ENCODE measurements at places on chromosomes 2 and 18.

- DNase-seq: no peak
These were observed 104.3 kb downstream of the TTC27 start for GRCh38 chr2:32732120-32732519.

- peak; percentile 58 for DNase-seq
These were observed 76.7 kb downstream of the MRPS9 start for GRCh38 chr2:105114551-105114950.

- DNase-seq: no peak
These were observed 9.0 kb upstream of the CAPN10 start for GRCh38 chr2:240577281-240578109.

DNA sequence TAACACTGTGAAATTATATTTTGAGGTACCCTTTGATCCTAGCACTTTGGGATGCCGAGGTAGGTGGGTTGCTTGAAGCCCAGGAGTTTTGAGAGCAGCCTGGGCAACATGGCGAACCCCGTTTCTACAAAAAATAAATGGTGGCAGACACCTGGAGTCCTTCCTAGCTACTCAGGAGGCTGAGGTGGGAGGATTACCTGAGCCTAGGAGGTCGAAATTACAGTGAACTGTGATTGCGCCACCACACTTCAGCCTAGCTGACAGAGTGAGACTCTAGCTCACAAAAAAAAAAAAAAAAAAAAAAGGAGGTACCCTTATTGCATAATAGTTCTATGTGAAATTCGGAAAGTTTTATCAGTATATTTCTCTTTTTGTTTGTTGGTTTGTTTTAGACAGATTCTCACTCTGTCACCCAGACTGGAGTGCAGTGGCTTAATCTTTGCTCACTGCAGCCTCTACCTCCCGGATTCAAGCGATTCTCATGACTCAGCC lies 59.2 kb upstream of the SCYGR2 start:
- DNase-seq: no peak

DNA sequence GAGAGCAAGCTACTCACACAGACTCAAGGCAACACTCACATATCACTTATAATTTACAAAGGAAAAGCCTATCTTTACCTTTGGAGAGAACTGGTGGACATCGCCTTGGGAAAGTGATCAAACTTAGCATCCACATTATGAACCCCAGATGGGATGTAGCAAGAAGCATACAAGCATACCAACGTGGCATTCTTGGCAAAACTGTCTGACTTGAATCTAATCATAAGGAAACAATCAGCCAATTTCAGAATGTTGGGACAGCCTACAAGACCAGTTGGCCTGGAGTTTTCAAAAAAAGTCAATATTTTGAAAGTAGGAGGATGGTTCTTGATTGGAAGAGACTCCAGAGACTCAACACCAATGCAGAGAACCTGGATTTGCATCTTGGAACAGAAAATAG lies 79.1 kb upstream of the PMAIP1 start:
- peak; percentile 7 for DNase-seq

DNA sequence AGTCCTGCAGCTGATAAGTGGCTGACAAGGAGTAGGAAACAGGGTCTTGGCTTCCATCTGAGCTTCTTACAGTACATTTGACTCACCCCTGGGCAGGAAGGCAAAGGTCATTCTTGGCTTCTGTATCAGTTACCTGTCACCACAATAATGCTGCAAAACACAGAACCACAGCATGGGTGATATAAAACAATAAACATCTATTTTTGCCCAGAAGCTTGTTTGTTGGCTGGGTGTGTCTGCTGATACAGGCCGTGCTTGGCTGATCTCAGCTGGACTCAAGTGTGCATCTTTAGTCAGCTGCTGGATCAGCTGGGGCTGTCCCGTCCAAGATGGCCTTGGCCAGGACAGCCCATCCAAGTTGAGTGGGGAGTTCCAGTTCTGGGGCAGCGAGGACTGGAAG lies 34.7 kb downstream of the ONECUT2 start:
- no peak for DNase-seq

GRCh38 chr18:27042177-27042576 lies 142.9 kb downstream of the CHST9 start:
- no peak for DNase-seq

GRCh38 chr18:78994531-78994930 lies 14.9 kb downstream of the SALL3 start:
- no peak for DNase-seq

GRCh38 chr2:75667884-75668283 lies 21.3 kb downstream of the MRPL19 start:
- DNase-seq: no peak

- no peak for DNase-seq
These were observed 64.8 kb upstream of the RND3 start for GRCh38 chr2:150552041-150552820.

GRCh38 chr2:176126929-176127773 lies 2.4 kb upstream of the HOXD8 start:
- peak; percentile 85 for DNase-seq

DNA sequence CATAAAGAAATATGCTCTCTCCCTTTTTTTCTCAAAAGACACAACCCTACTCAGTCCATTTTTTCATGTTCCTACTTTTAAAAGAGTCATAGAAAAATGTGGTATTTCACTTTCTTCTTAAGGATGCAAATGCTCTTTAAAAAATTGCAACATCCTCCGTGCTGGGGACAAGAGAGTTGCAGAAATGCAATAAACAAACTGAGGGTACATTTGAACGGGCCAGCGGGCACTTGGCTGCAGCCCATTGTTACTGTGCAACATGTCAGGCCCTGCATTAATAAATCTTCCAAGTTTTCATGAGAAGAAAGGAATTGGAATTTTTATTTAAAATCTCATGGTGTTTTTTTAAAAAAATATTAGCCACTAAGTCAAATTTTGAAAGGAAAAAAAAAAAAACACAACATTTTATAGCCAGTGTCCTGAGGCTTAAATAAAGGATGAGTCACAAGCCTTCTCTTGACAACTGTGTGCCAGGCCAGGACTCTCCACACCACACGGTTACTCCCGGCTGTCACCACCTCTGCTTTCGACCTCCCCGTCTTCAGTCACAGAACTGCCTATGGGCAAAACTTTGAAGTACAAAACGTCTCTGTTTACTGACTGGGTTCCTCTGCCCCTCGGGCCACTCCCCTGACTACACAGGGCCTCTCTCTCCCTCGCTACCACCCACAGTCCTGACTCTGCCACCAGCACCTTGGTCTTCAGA lies 57.5 kb upstream of the MFF start:
- DNase-seq: no peak

- DNase-seq: no peak
These were observed 14.7 kb upstream of the ARPC2 start for GRCh38 chr2:218202266-218202665.

- DNase-seq: no peak
These were observed 89.2 kb downstream of the NFATC1 start for GRCh38 chr18:79484661-79485621.

DNA sequence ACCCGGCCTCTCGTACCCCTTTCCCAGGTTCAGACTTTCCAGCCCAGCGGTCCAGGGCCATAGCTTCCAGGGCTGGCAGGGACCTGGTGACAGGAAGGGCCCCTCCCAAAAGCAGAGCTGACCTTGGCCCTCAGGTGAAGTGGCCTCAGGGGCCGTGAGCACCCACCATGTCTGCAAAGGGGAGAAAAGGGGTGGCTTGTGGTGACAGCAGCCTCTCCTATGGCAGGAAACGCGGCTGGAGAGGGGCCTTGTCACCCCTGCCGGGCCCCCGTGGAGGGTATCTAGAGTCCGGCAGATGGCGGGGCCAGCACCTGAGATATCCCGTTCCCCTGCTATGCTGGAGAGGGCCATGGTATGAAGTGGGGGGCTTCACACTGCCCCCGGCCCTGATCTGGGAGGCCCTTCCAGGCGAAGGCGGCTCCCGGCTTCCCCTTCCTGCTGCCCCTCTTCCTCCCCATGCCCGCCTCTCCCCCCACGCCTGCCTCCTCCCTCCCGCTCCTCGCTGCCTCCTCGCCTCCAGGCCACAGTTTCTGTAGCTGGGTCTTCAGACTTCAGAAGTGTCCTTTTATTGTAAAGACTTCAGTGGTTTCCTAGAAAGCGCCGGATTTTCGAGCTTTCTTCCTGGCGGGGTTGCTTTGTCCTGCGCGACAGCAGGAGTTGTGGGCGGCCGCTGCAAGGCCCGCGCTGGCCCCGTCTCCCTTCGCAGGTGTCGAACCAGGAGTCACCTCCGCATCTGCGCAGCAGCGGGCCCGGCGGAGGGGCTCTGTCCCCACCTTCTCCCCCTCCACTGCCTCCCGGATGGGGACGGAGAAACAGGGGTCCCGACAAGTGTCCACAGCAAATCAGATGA lies 240.5 kb upstream of the MYT1L start:
- no peak for DNase-seq

DNA sequence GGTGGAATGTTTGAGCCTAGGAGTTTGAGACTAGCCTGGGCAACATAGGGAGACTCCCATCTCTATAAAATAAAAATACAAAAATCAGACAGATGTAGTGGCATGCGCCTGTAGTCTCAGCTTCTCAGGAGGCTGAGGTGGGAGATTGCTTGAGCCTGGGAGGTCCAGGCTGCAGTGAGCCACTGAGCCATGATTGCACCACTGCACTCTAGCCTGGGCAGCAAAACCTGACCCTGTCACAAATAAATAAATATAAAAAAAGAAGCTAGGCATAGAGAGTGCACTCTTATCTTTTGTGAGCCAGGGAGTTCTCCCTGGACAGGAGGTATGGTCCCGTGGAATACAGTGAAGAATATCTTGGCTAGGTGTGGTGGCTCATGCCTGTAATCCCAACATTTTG lies 11.0 kb upstream of the KYNU start:
- DNase-seq: no peak

DNA sequence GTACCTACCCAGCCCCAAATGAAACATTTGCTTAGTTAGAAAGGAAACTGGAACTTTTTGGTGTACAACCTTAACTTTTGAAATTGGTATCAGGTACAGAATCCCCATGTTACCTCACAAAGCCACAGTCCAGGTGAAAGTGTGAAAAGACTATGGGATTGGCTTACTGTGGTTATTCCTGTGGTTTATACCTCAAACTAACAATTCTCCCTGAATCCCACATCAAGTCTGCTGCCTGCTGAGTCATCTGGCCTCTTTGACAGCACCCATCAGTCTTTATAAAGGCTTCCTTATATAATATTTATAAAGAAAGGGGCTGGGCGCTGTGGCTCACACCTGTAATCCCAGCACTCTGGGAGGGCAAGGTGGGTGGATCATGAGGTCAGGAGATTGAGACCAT lies 164.6 kb downstream of the TMEM247 start:
- no peak for DNase-seq

DNA sequence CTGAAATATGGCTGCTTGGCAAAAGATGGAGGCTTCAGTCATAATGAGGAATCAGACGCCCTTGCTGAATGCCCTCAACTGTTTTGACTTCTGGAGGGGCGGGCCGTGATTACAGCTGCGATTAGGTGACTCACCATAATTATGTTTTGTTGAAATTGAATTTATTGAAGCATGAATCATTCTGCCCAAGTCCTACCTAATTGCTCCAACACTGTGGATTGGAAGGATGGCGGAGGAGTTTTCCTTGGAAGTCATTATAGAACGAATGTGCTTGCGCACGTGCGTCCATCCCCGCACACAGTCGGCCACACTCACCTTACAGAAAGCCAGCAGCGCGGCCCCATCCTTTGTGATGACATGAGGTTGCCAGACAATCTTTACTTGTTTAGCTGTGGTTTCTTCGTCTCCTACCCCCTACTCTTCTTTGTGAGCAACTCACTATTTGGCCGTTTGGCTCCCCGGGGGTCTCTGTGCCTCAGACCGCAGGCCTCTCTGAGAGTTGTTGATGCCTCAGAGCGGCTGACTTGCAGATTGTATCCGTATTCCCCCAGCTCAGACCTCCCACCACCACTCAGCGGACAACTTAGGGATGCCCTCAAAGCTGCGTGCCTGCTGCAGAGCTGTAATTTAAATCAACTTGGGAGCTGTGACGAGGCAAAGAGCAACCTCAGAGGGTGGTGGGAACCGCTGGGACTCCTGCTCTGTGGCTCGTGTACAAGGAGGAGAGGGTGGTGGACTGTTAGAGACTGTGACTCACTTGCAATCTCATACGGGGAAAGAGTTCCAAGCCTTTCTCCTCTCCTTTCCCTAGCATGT lies 513.4 kb downstream of the TNS1 start:
- DNase-seq: no peak

DNA sequence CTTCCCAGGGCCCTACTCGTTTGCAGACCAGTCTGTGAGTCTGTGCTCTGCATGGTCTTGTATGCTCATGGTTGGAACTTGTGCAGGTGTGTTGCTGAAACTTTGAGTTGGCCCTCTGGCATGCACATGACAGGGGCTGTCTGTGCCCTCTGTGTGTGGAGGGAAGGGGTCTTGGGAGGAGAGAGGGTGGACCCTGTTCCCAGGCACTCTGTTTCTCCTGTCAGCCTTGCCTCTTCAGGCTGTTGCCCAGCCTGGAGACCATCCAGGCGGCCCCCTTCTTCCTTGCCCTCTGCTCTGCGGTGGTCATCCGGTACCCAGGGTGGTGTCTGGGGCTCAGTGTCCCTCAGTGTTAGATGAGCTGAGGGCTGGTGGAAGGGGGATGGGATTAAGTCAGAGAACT lies 39.5 kb downstream of the TET3 start:
- DNase-seq: no peak

DNA sequence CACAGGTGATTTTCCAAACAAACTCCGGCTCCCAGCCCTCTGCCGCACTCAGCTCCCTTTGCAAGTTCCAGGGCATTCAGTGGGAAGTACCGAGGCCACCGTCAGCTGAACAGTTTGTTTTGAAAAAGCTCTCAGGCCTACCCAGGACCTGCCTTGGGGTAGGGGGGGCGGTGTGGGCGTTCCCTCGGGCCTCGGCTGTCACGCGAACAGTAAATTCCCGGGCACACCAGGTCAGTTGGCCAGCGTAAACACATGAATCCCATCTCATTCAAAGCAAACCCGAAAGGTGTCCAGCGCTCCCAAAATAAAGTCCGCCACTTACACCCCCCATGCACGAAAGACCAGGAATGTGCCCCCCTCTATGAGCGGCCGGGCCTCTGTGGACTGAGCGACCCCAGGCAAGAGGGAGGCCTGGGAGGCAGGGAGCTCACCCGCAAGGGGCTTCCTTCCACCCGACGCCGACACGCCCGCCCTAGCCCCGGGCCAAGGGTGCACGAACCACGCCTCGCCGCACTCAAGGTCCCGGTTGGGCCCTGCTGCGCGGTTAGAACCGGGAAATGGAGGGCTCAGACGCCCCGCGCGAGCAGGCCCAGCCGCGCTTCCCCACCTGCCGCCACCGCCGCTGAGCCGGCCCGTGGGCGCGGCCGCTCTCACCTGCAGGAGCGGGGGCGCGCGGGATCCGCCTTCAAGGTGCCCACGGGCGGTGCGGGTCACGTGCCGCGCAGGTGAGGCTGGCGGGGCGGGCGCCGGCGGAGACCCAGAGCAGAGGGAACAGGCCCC lies at the start of gene WDSUB1:
Gene WDSUB1, minus strand, starts transcription at position 775 of the 780 bp plus-strand sequence. CDS start 3,634 bp downstream, outside the sequence.
- DNase-seq: peak; percentile 20

DNA sequence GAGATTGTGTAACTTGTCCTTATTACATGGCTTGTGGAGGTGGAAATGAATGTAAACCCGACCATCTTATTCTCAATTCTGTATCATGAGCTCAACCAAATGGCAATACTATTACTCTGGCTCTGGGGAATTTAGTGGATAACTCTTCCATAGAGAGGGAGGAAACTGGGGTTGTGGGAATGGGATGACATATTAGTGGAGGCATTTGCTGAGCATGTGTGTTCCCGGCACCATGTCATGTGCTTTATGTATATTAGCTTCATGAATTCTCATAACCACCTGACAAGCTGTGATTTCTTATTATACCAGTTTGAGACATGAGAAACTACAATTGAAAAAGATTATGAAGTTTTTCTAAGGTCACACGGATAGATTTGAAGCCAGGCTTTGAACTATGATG lies 112.8 kb upstream of the TMEFF2 start:
- DNase-seq: no peak

GRCh38 chr18:40867459-40867858 lies 1087.6 kb upstream of the PIK3C3 start:
- DNase-seq: no peak

GRCh38 chr2:122652670-122653069 lies 897.2 kb downstream of the TSN start:
- DNase-seq: no peak

Measured in T47D (cell line).